ENCODE measurements at places on chromosomes 4 and X. TPM values are rescaled to one million over a fixed set of nuclear protein-coding genes. Genes with fewer than 3 reads are reported as not detected.

DNA sequence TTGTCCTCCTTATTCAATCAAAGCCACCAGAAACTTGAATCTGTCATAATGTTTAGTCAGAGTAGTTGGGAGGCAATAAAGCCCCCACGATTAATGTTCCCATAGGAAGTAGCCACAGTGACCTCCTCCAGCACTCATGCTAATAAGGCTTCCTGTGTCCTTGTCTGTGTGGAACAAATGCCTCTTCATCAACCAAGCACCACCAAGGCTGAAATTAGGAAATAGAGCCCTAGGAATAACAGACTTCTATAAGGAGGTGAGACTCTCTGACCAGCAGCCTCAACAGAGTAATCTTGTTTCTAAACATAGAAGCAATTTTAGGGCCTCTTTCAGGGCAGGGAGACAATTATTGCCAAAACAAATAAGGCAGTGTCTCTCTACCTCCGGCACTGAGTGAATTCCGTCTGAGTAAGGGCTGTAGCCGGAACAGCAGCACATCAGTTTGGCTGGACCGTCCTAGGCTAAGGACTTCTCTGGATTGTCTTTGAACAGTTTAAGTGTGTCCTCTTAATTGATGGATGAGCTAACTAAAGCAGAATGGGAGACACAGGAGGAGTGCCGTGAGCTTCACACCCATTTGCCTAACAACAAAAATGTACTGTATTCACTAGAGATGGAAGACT is 329.2 kb upstream of the HAND2 start:
- no peak overlapping the region for H3K4me3 ChIP-seq
- no peaks in the 10 kb centered on the region for H3K27me3 ChIP-seq
- DNase-seq: no peak
- no peak overlapping the region for H3K27ac ChIP-seq
- peaks cover 8% of the 10 kb centered on the region for H3K4me1 ChIP-seq
- H3K36me3 ChIP-seq: peaks cover 3% of the 10 kb centered on the region

GRCh38 chr4:184446132-184446658 is 28.2 kb downstream of the IRF2 start:
- H3K36me3 ChIP-seq: peaks cover 3% of the 10 kb centered on the region
- no peak for DNase-seq
- no peak overlapping the region for H3K4me3 ChIP-seq
- H3K27me3 ChIP-seq: no peaks in the 10 kb centered on the region

DNA sequence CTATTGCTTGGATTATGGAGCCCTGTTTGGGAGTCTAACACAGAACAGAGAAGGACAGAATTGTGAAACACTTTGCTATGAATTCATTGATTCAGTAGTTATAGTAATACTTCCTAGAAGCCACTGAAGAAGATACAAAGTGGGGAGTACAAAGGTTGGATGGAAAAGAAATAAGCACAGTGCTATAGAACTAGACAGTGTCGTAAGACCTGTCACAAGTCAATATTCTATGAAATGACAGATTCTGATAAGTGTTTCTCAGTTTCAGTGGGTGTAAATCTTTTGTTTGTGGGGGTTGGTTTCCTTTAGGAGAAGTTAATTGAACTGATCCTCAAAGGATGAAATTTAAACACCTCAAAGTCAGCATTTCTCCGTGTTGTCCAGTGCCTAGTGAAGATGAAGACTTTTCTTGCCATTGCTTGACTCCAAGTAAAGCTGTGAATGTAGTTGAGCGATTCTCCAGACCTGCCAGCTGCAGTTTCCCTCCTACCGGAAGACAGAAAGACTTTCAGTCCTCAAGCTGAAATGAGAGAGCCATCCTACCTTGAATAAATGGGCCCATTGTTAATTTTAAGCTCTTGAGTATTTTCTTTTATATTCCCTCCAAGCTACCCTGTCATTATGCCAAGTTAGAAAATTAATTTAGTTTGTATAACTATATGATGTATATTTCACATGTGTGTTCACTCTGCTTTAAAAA is 7.9 kb downstream of the PDLIM5 start:
- no peaks in the 10 kb centered on the region for H3K27me3 ChIP-seq
- DNase-seq: no peak
- H3K36me3 ChIP-seq: peaks cover 1% of the 10 kb centered on the region
- H3K27ac ChIP-seq: peak overlapping the region; percentile 7
- peaks cover 41% of the 10 kb centered on the region for H3K4me1 ChIP-seq

DNA sequence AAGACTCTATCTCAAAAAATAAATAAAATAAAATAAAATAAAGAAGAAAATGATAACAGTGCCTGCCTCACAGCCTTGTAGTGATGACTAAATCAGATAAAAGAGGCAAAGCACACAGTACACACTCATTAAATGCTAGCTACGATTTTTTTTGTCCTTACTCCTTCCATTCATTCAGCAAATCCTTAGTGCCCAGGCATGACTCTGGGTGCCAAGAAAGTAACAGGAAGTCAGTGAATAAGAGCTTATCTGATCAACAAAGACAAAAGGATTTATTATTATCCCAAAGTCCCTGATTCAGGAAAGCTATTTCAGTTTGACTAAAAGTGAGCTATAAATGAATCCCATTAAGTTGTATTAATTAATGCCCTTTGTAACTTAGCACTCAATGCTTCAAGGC is 92.7 kb downstream of the SH3KBP1 start:
- no peak for DNase-seq
- H3K27ac ChIP-seq: no peak overlapping the region
- no peaks in the 10 kb centered on the region for H3K27me3 ChIP-seq

GRCh38 chr4:171025343-171025742 is 787.9 kb upstream of the GALNTL6 start:
- no peak overlapping the region for H3K27ac ChIP-seq
- no peaks in the 10 kb centered on the region for H3K36me3 ChIP-seq
- DNase-seq: no peak
- no peak overlapping the region for H3K4me3 ChIP-seq
- H3K4me1 ChIP-seq: no peaks in the 10 kb centered on the region

DNA sequence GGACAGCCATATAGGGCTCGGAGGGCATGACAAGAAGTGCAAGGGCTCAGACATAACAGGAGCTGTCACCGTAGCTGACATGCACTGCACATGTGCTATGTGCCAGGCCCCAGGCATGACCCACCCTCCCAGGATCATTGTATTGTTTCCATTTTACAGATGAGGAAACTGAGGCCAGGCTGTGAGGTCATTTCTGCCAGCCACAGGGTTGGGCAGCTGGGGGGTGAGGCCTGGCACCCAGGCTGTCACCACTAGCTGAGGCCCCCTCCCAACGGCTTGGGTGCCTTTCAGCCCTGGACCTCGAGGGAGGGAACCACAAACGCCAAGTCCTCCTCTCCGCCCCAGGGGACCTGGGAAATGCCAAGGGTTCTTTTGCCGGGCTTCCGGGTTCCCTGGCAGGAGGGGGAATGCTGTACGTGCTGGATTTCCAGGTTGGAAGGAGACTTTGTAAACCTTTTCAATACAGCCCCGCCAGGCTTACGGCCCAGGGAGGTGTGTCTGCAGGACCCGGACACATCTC is 12.6 kb downstream of the TREX2 start:
- H3K27me3 ChIP-seq: no peaks in the 10 kb centered on the region
- no peak overlapping the region for H3K27ac ChIP-seq
- H3K36me3 ChIP-seq: no peaks in the 10 kb centered on the region
- DNase-seq: no peak
- H3K4me3 ChIP-seq: no peak overlapping the region

DNA sequence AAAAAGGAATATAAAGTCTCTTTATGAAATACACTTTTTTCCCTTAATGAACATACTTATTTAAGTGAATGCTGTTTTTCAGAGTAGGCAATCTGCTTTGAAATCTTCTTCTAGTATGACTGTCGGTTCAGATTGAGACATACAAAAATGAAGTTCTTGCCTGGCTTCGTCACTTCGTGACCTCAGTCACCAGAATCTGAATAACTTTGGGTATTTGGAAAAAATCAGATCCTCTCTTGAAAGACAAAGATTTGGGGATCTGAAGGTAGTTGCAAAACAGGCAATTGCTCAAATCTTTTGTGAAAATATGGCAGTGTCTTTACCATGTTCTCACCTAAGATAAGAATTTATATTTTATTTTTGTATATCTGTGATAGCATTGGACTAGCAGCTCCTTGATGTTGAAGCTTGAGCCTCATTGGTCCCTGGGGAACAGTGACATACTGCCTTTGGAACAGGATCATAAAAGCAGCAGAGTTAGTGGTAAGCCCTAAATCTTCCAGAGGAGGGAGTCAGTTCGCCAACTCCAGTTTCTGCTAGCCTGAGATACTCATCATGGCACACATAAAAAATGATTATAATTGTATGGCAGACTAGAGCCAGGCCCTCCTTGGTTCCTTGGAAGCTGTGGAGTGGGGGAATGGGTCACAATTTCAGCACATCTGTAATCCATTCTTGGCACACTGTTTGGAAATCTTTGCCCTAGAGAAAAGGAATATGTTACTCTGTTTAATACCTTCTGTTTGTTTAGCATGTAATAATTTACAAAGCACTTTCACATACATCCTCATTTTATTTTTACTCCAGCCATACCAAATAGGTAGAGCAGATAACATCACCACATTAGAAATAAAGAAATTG is 5.0 kb downstream of the ARFIP1 start:
- no peak for DNase-seq
- peaks cover 27% of the 10 kb centered on the region for H3K4me1 ChIP-seq
- peaks cover 2% of the 10 kb centered on the region for H3K36me3 ChIP-seq
- H3K4me3 ChIP-seq: no peak overlapping the region
- H3K27me3 ChIP-seq: no peaks in the 10 kb centered on the region
- H3K27ac ChIP-seq: no peak overlapping the region

- H3K36me3 ChIP-seq: peaks cover 10% of the 10 kb centered on the region
- H3K27me3 ChIP-seq: no peaks in the 10 kb centered on the region
- no peak overlapping the region for H3K4me3 ChIP-seq
- peaks cover 2% of the 10 kb centered on the region for H3K4me1 ChIP-seq
- no peak for DNase-seq
These were observed 155.2 kb upstream of the MSX1 start for GRCh38 chr4:4704267-4704666.

ZDHHC9 gene
- 30.2 TPM for total RNA-seq

AREG gene
- total RNA-seq: 1.7 TPM

TMPRSS11E gene
- 0.11 TPM for total RNA-seq

NSG1 gene
- total RNA-seq: 45.8 TPM

UCP1 gene
- total RNA-seq: not detected

GPR143 gene
- total RNA-seq: 7.3 TPM

MSANTD1 gene
- total RNA-seq: 2.5 TPM

ARSH gene
- total RNA-seq: 1.1 TPM
